Activated CD8-positive, alpha-beta T cell treated with anti-CD3 and anti-CD28 coated beads, Interleukin-2, amount 10 ng/mL, durations not matched to agents 7 days and 5 days (primary cell): ENCODE measurements at places on chromosomes 11 and 22.

DNA sequence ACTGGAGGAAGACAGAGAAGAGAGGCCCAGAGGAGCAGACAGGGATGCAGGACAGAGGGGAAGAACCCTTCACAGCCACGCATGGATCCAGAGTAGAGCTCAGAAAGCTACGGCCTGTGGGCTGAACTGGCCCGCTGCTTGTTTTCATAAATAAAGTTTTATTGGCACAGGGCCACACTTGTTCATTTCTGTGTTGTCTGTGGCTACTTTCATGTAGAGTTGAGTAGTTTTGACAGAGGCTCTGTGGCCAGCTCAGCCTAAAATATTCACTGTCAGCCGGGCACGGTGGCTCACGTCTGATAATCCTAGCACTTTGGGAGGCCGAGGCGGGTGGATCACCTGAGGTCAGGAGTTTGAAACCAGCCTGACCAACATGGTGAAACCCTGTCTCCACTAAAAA, 26.2 kb upstream of the GAL start:
- no peak overlapping the region for H3K4me3 ChIP-seq
- H3K27ac ChIP-seq, result no peak overlapping the region
- no peak for DNase-seq

GRCh38 chr11:77113382-77114088, 10.9 kb downstream of the OMP start:
- no peaks in the 10 kb centered on the region for H3K27me3 ChIP-seq
- no peak overlapping the region for H3K27ac ChIP-seq
- H3K4me3 ChIP-seq, result no peak overlapping the region
- H3K36me3 ChIP-seq, result no peaks in the 10 kb centered on the region
- DNase-seq, result peak; percentile 54
- H3K4me1 ChIP-seq, result peaks cover 4% of the 10 kb centered on the region

DNA sequence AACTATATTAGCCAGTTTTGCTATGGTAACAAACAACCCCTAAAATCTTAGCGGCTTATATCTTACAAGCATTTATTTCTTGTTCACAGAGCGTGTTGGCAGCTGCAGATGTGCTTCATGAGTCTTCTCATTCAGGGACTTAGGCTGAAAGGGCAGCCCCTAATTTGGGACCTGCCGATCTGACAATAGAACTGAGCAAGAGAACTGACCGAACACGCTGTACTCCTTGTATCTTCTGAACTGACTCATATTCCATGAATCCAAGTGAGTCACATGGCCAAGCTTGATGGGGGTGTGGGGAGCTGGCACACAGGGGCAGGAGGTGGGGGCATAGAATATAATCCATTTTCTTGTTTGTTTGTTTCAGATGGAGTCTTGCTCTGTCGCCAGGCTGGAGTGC, 481.7 kb upstream of the CADM1 start:
- H3K36me3 ChIP-seq, result no peaks in the 10 kb centered on the region
- no peaks in the 10 kb centered on the region for H3K27me3 ChIP-seq
- no peak for DNase-seq
- no peak overlapping the region for H3K4me3 ChIP-seq

- no peaks in the 10 kb centered on the region for H3K4me1 ChIP-seq
- no peak overlapping the region for H3K27ac ChIP-seq
- H3K27me3 ChIP-seq, result peaks cover 20% of the 10 kb centered on the region
These were observed 7.2 kb downstream of the LMO1 start for GRCh38 chr11:8256271-8257002.
